ENCODE measurements at places on chromosomes 4 and X.

GRCh38 chr4:91114386-91114785, 987.2 kb downstream of the CCSER1 start:
- DNase-seq: no peak

DNA sequence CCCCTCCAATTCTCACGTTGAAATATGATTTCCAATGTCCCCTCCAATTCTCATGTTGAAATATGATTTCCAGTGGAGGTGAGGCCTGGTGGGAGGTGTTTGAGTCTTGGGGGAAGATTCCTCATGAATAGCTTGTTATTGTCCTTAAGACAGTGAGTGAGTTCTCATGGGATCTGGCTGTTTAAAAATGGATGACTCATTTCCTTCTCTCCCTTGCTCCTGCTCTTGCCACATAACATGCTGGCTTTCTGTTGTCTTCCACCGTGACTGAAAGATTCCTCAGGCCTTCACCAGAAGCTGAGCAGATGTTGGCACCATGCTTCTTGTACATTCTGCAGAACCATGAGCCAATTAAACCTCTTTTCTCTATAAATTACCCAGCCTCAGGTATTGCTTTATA, 346.8 kb upstream of the TECRL start:
- no peak for DNase-seq

GRCh38 chrX:137032841-137033773, 688 bp downstream of the GPR101 start:
- no peak for DNase-seq

DNA sequence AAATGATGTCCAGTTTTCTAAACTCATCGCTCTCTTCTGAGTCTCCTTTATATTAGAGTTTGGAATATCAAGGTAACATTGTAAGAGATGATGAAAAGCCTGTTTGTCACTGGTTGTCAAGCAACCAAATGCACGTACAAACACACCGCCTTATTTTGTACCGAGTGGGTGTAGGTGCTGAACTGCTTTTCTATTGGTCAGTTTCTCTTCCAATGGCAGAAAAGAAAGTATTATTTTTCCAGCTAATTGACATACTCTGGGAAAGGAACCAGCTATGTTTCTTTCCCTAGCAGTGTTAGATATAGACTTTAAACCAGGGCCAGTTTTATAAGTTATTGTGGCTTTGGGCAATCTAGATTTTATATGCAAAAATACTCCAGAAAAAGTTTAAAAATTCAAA, 6.6 kb upstream of the PPM1K start:
- no peak for DNase-seq

- no peak for DNase-seq
Observed at GRCh38 chr4:92634882-92635281, 331.1 kb downstream of the GRID2 start.

- DNase-seq: no peak
Observed at GRCh38 chr4:78058591-78059523, 1.7 kb downstream of the FRAS1 start.

DNA sequence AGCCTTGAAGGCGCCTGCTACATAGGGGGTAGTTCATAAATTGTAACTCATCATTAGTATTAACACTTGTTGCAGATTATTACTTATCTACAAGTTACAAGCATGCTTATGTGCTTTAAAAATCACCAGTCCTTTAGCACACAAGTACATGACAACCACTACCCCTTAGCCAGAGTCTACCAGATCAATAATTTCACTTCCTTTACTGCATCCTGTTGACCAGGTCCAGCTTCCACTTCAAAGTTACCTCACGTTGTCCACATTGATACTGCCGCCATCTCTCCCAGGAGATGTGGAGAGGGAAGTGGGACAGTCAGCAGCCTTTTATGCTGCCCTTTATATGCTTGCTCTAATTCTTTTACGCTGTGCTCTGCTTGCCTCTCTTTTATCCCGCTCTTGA, 231.3 kb upstream of the CXXC4 start:
- DNase-seq: no peak

- no peak for DNase-seq
Observed at GRCh38 chr4:182770259-182770995, 146.8 kb downstream of the DCTD start.

GRCh38 chr4:156191044-156191781, 237.5 kb upstream of the CTSO start:
- DNase-seq: no peak

- DNase-seq: no peak
Observed at GRCh38 chr4:24836661-24837242, 41.4 kb downstream of the SOD3 start.

DNA sequence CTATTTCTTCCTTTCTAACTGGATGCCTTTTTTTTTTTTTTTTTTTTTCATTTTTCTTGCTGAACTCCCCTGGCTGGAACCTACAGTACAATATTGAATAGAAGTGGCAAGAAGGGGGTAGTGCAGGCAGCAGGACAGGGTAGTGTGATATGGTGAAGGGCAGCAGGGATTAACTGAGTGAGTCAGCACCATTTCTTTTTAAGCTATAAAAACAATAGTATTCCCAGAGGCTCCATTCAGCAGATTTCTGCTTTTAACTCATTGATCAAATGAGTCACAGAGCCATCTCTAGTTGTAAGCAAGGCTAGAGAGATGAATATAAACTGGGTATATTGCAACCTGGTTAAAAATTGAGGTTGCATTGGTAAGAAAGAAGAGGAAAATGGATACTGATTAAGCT, 53.6 kb upstream of the SETD7 start:
- no peak for DNase-seq

DNA sequence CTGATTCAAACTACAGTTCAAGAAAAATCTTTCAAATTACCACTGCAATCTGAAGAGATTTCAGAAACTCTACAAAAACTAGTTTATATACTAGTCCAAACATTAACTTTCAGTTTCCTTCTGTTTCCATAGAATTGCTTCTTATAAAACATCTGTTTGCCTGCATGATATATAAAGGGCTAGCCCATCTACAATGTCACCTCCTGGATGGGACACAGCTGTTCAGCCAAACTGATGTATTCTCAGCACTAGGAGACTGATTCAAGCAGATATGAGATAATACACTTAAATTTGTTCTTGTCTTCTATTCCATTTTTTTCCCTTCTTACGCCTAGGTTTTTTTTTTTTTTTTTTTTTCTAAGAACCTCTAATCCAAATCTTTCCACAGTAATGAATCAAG, 1569.7 kb upstream of the IGFBP7 start:
- no peak for DNase-seq

GRCh38 chr4:108813261-108813660, 50.4 kb upstream of the ETNPPL start:
- no peak for DNase-seq

DNA sequence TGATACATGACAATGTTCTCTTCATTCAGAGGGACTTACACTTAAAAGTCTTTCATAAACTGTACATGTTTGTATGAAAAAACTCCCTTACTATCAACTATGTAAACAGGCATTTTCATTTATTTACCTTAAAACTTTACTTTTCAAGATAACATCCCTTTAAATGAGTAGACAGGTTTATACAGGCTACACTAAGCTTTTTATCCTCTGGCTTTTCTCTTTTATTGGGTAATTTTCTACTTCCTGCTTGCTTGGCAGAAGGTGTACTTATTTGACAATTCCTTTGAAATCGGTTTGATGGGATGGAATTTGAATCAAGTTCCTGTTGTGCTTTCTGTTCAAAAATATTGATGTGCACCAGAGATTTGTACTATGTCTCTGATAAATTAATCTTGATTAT, 81.4 kb downstream of the PTPN13 start:
- DNase-seq: no peak

- no peak for DNase-seq
Observed at GRCh38 chr4:137361756-137362470, 170.4 kb downstream of the PCDH18 start.

DNA sequence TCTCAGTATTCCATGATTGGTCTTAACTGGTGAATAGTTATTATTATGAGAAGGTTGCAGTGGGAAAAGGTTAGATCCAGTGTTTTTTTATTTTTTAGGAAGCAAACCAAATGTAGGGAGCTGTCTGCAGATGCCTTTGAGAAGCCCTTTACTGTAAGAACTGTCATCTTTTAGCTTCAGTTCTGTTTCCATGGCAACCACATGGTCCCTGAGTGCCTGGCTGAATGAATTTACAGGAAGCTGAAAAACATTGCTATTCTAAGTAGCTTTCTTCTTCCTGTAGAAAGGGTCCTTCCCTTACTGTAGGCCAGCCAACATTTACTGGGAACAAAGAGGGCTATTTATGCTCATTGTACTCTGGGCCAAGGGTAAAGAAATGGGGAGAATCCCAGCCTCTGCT, 103.3 kb downstream of the DCLK2 start:
- no peak for DNase-seq

- no peak for DNase-seq
Observed at GRCh38 chr4:82362565-82362964, 11.2 kb downstream of the HNRNPD start.

DNA sequence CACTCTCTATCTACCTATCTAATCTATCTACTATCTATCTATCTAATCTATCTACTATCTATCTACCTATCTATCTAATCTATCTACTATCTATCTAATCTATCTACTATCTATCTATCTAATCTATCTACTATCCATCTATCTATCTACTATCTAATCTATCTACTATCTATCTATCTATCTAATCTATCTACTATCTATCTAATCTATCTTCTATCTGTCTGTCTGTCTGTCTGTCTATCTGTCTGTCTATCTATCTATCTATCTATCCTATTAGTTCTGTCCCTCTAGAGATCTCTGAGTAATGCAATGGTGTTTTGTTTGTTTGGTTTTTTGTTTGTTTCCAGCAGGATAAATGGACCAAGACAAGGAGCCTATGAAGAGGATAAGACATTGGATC, 9.4 kb upstream of the ASMTL start:
- DNase-seq: no peak

- no peak for DNase-seq
Observed at GRCh38 chrX:150363561-150364346, 637 bp downstream of the MAMLD1 start.

- no peak for DNase-seq
Observed at GRCh38 chr4:68011684-68012083, 48.4 kb upstream of the TMPRSS11A start.

DNA sequence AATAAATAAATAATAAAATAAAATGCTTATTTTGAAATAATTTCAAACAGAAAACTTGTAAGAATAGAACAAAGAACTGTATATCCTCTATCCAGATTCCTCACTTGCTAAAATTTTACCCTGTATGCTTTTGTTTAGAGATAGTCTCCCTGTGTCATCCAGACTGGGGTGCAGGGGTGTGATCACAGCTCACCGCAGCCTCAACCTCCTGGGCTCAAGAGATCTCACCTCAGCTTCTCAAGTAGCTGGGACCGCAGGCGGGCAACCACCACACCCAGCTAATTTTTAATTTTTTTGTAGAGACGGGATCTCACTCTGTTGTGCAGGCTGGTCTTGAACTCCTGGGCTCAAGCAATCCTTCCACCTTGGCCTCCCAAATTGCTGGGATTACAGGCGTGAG, 17.5 kb upstream of the ARAF start:
- DNase-seq: no peak

- DNase-seq: no peak
Observed at GRCh38 chr4:77052352-77052751, 23.4 kb downstream of the CCNI start.

- no peak for DNase-seq
Observed at GRCh38 chr4:111501946-111502345, 643.3 kb upstream of the FAM241A start.

DNA sequence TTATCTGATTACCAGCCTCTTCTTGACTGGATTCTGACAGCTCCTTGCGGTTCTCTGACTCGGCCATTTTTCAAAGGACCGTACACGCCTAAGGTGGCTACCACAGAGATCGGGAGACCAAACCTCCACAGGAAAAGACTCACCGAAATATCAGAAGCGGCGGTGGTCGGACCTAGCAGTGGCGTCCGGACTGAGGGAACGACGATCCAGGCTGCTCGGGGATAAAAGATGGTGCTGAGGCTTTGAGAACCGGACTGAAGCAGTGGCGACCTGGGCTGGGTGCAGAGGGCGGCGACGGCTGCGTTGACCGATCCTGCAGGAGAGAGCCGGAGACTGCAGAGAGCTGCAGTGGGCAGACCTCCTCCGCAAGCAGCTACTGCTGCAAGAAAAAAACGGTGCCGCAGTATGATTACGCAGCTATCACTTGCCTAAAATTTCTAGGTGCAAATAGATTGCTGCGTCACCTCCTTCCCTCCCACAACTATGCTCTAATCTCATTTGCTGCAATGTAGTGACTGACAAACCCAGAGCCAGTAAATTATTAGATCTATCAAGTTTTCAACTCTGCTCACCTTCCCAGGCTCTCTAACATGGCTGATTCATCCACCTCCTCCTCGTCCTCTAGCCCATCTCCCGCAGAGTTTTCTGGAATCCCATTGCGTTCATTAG, at the start of gene NAP1L2:
NAP1L2 (minus strand) TSS at position 426 of the 669 bp plus-strand sequence; CDS start at position 67, 359 bp downstream.
- DNase-seq: no peak

- no peak for DNase-seq
Observed at GRCh38 chr4:52946855-52947254, 84.7 kb downstream of the RASL11B start.

DNA sequence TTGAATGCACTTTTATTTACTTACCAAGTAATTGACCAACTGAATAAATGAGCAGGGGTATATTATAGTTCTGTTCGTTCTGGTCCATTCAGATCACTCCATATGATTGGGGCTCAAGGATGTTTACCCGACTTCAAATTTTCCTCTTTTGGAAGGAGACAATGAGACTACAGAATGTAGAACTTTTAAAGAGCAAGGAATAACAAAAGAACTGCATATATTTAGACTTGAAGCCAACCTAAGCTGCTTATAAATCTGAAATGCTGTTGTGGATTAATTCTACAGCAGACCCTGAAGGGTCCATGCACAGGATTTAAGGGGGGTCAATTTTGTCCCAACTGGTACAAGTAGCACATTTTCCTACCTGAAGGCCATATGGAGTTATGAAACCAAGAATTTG, 610.8 kb downstream of the RAB28 start:
- DNase-seq: no peak

DNA sequence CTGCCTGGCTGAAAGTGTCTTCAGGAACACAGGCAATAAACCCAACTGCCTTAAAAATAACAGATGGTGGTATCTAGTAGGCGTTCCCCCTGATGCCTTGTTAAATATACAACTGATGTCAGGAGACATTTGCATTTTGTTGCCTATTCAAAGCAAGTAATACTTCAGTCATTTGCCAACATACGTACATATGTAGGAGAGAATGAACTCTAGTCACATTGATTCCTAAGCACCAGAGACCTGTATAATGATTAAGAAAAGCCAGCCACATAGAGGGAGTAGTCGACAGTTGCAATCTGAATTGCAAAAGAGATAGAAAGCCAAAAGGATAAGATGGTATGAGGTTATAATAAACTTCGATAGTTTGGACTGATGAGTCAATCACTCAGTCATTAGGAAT, 191.0 kb upstream of the EMCN start:
- DNase-seq: no peak

GRCh38 chr4:86160426-86160825, 199.4 kb downstream of the MAPK10 start:
- DNase-seq: no peak
